B cell (primary cell): ENCODE measurements at places on chromosomes 3 and 15. TPM values are rescaled to one million over a fixed set of nuclear protein-coding genes. Genes with fewer than 3 reads are reported as not detected.

- peak; percentile 44 for DNase-seq
Observed at GRCh38 chr3:50256978-50257890, 11.7 kb upstream of the SEMA3B start.

DNA sequence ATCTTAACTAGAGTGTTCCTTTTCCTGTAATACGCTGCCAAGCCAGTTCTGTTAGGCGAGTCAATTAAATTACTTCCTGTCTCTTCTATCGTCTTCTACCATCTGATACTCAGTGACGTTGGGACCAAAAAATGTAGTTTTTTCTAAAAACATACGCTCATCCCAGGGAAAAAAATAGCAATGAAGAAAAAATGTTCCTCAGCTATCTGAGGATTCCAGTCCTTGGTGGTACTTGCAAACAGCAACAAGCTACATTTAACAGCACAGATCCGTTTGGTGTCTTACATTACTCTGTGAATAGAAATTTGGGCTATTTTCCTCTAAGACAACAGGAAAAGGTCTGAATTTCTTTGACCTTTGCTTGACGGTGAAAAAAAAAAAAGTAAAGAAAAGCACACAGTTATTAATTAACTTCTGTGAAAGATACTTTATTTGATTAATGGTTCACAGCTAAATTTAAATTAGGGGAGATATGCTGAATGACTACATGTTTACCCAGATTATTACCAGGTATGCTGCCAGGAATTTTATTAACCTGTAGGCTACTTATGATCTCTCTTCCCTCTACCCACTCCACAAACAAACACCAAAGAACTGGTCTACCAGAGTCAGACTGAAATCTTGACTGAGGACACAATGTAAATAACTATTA is 254.4 kb upstream of the ZPLD1 start:
- peak; percentile 38 for DNase-seq

- DNase-seq = no peak
Observed at GRCh38 chr3:13419505-13420044, 547 bp downstream of the NUP210 start.

DNA sequence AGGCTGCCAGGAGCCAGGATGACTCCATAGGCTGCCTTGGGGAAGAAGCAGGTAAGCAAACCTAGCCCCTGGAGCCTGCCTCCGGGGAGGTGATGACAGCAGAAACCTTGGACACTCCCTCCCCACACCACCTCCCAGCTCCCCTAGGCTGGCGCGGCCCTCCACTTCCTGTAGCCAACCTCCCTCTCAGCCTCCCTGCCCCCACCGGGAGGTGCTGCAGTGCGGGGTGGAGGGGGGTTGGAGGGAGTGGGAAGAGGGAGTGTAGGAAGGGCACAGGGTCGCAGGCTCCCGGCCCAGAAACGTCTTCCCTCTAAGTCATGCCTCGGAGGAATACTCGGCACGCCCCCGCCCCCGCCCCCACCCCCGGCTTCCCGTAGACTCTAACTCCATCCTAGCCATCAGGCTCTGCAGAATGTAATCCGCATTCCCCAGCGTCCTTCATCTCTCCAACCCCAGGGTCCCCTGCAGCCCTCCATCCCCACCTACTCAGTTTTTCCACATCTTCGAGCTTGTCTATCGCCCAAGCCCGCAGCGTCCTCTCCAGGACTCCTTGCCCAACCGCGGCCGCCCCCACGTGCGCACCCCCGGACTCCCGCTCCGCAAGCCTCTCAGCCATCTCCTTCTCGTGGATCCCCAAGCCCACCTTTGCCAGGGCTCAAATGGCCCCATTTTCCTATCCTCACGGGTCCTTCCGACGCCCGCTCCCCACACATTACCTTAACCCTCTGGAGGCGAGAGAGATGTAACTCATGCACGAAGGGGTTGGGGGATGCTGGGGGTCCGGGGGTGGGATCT is 528 bp downstream of the LPCAT4 start:
- DNase-seq = peak; percentile 47

DNA sequence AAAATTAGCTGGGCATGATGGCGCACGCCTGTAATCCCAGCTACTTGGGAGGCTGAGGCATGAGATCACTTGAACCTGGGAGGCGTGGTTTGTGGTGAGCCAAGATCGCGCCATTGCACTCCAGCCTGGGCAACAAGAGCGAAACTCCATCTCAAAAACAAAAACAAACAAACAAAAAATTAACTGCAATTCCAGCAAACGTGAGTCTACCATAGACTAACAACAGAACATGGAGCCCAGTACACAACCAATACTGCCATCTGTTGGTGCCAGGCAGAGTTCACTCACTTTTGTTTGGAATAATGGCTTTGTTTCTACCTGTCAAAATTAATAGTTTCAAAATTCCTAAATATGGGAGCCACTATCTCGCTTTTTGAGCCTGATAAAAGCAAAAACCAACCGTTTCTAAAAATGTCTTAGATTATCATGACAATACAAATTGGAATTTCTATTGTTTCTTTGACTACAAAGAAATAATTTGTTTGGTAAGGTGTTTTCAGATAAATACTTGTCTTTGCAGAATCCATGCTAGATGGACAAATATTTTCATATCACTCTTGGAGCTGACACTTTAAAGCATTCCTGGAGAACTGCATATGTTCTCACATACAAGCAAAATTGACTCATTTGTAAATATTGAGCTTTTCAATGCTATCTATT is 45.0 kb downstream of the GPR176 start:
- peak; percentile 17 for DNase-seq

GRCh38 chr3:132265028-132265427 is 52.2 kb upstream of the ACP3 start:
- no peak for DNase-seq

DNA sequence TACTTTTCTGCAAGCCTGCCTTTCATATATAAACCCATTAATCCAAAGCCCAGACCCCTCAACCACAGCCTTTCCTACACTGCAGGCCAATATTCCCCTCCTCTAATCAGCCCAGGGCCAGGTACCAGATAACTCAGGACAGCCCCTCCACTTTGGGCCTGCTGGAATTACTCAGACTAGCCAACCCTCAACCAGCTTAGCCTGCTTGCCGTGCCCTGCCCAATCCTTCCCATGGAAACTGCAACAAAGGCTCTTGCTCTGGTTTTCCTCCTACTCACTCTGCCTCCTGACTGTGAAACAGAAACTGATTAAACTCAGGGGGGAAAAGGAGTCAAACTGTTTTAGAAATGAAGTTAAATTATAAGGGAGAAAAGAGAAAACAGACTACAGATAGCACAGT is 248.1 kb downstream of the KLF13 start:
- no peak for DNase-seq

CHRNB4 gene
- total RNA-seq = not detected in 2 replicates

SH3GL3 gene
- not detected in 2 replicates for total RNA-seq

HCN4 gene
- total RNA-seq = not detected in 2 replicates

GPR87 gene
- not detected in 2 replicates for total RNA-seq
